Activated CD8-positive, alpha-beta memory T cell treated with anti-CD3 and anti-CD28 coated beads for 1 hour (primary cell): ENCODE measurements at places on chromosomes 5 and 9.

DNA sequence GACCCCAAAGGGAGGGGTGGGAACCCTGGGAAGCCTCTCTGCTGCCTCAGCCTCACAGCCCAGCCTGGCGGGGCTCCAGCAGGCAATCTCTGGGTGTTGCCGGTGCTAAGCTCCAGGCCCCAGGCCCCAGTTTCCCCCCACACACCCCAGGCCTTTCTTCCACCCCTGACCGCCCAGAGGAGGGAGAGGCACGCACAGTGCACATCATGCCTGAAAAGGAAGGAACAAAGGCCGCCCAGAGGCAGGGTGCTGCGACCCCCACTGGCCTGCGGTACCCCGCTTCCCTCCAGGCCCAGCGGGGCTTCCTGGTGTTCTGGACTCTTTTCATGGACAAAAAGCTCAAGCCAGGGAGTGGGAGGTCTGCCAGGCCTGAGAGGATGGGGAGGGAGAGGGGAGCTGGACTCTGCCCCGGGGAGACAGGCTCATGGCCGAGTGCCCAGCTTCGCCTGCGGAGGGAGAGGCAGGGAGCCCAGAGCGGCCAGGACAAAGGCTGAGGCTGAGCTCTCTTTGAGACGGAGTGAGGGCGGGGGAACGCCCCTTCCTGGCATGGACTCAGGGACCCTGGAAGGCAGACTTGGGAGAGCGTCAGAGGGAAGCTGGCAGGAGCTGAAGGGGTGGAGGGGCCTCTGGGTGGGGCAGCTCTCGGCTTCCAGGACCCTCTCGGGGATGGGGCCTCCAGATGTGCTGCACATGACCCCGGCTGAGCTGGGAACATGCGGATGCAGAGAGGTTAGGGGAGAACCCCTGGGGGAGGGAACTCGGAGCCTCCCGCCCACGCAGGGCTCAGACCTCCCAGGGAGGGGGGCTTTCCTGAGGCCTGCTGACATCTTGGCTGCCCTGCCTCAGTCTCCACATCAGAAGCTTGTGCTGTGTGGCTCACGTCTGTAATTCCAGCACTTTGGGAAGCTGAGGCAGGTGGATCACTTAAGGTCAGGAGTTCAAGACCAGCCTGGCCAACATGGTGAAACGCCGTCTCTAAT is 1.8 kb upstream of the ENTPD2 start:
- DNase-seq: no peak

DNA sequence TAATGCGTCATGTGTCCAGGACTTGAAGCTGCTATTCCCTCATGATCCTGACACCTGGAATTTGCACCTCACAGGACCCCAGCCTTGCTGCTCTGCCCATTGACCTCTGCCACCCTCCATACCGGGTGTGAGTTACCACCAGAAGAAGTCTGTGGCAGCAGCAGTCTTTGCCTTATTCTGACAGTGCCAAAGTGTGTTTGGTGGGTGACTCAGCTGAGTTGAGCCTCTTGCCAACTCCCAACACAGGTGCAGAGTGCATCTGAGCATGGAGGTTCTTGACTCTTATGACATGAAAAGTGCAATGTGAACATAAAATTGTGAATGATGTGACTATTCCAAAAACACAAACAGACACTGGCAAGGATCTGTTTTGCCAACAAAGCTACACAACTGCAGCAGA is 1166.5 kb upstream of the CDH18 start:
- no peak for DNase-seq

DNA sequence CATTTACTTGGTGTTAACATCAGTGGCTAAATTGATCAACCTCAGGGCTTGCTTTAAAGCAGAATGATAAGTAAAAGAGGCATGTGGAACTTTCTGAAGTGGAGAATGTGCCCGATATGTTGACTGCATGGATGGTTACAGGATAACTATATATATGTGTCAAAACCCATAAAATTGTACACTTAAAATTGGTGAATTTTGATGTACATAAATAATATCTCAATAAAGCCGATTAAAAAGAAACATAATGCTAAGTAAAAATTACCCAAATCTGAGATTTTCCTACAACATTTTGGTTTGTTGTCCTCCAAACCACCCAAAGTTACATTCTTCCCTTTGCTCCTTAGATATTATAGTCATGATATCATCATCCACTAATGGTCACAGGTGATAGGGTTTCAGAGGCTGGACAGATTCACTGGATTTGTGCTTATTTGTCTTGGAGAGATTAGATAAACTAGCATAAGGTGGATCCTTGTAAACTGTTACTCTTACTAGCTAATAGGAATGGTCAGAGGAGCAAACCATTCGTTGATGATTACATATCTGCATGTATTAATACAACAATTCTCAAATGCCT is 119.7 kb upstream of the RPS23 start:
- DNase-seq: no peak

GRCh38 chr9:134869554-134870300 is 10.9 kb upstream of the FCN2 start:
- no peak for DNase-seq

DNA sequence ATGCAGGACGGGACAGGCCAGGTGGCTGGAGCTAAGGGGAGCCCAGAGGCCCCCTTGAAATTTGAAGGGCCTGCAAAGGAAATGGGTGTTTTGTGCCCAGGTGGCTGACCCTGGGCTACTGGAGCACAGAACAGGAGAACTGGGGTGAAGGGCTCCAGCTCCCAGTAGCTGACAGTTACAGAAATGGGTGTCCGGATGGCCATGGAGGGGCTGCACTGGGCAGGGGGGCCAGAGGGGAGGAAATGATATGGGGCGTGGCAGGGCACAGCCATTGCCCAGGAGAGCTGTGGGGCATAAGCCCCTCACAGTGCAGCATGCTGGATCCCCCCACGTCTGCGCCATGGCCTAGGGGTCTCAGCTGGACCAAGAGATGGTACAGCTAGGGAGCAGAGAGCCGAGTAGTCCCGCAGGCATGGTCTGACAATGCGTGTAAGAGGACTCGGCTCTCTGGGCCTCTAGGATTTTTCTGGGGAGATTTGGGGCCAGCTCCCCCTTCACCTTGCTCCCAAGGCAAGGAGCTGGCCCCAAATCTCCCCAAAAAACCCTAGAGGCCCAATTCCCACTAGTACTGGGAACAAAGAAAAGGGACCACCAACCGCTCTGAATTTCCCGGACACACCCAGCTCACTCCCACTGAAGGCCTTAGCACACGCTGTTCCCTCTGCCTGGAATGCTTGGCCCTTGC is 7.9 kb upstream of the CARD19 start:
- no peak for DNase-seq

DNA sequence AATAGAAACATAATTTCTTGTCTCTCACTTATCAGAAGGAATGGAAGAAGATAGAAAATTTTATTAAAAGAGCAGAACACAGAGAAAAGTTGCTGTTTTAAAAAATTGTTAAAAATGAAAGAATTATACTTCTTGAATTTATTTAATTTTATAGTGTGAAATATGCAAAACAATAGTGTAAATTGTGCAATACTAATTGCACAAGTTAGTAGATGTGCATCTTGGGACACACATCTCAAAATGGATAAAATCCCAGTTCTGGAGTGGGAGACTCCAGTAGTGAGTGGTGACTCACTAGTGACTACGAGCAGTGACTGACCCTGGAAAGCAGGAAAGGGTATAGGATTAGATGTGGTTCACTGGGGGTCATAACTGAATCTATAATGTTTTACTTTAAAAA is 223.2 kb downstream of the MSX2 start:
- DNase-seq: no peak

- no peak for DNase-seq
Observed at GRCh38 chr5:38466424-38467189, 89.8 kb downstream of the LIFR start.

GRCh38 chr9:134301387-134302129 is 24.7 kb upstream of the RXRA start:
- peak; percentile 38 for DNase-seq

GRCh38 chr5:142114687-142115086 is 6.1 kb downstream of the NDFIP1 start:
- no peak for DNase-seq

- no peak for DNase-seq
Observed at GRCh38 chr5:31153521-31153920, 40.0 kb upstream of the CDH6 start.

GRCh38 chr5:64074533-64074932 is 91.1 kb upstream of the RNF180 start:
- DNase-seq: no peak

DNA sequence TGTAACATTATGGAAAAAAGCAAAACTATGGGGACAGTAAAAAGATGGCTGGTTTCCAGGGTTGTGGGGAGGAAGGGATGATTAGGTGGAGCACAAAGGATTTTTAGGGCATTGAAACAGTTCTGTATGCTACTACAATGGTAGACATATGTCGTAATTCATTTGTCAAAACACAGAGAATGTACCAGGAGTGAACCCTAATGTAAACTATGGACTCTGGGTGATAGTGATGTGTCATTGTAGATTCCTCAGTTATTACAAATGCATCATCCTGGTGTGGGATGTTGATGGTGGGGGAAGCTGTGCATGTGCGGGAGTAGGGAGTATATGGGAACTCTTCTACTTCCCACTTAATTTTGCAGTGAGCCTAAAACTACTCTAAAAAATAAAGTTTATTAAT is 135.0 kb upstream of the GABRP start:
- DNase-seq: no peak

DNA sequence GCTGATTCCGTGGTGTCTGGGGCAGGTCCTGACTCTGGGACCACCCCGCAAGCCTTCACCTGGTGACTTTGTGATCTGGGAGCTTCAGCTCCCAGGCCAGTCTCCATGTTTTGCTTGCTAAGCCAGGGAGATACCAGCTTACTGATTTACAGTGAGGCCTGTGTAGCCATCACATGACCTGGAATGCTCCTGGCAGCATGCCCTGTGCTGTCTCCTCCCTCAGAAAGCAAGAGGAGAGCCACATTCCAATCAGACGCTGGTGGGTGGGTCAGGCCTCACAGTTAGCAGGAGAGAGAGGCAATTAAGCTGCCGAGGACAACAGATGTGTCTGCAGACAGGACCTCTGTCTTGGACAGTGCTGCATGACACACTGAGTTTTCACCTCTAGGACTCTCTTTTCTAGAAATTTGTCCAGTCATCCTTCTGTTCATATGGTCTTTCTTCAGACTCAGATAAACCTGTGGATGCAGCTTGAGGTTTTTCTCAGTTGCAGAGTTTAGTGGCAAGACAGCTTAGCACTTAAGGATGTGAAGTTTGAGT is 24.4 kb upstream of the GRPEL2 start:
- no peak for DNase-seq
